ENCODE measurements at places on chromosomes 16 and 17.

- no peak for DNase-seq
Observed at GRCh38 chr17:79802039-79802735, 5.3 kb upstream of the CBX8 start.

GRCh38 chr16:80300876-80301275, 239.9 kb upstream of the DYNLRB2 start:
- no peak for DNase-seq

DNA sequence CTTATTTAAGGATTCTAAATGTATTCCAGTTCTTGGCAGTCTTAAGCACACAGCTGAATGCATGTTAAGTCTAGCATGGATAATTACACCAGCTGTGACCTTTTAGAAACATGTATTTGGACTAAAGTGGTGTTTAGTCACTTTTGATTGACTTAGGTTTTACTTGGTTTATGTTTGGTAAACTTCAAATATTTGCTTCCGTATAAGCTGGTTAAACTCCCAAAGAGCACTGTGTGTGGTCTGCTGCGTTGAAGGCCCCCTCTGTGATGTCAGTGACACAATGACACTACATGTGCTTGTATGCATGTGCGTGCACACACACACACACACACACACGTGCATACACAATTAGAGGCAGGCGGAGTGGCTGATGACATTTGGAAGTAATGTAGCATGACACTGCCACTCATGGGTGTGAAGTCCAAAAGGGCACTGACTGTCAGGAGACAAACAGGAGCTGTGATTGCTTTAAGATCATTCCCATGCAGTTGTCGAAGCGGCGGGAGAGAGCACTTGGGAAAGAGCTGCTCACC, 156.1 kb upstream of the CDH13 start:
- no peak for DNase-seq

GRCh38 chr17:60524463-60525327, 1.3 kb downstream of the APPBP2 start:
- DNase-seq, result no peak

GRCh38 chr17:9028988-9029570, 7.8 kb downstream of the NTN1 start:
- no peak for DNase-seq

GRCh38 chr16:66485376-66485775, 58.3 kb downstream of the BEAN1 start:
- no peak for DNase-seq

GRCh38 chr16:12900156-12900555, 1.2 kb upstream of the SHISA9 start:
- no peak for DNase-seq

GRCh38 chr16:67163999-67164558, 466 bp upstream of the HSF4 start:
- DNase-seq, result no peak
